Eye (tissue), 1 donor: ENCODE measurements at places on chromosomes 1 and 21.
A peak's percentile ranks its signal among the peaks of the same experiment; 100 is the strongest.

GRCh38 chr1:67332653-67333529 lies 25.2 kb downstream of the IL12RB2 start:
- no peak for DNase-seq

DNA sequence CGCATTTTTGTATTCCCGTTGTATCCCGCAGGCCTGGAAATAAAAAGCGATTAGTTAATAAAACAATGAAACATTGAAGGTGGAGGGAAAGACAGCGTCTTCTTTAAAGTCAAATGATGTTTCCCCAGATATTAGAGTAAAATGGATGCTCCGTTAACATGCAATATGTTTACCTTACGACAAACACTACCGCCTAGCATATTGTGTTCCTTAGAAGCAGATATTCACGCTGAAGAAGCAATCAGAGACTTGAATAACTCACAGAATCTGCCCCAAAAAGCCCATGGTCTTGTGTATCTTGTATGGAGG lies 583 bp upstream of the B4GALT3 start:
- DNase-seq, result no peak

DNA sequence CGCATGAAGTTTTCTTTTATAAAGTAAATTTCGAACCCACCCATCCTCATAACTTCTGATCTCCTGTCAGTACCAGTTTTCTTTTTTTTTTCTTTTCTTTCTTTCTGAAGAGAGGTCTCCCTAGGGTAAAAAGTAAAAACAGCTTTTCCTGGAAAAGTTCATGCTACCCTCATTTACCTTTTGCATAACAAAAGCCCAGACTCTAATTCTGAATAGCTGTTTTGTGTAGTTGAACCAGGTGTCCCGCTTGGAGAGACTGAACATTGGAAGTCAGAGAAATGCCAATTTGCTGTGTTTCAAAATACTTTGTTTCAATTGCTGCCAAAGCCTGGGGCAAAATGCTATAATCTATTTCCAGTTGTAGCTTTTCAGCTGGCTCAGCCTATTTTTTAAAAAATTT lies 113.7 kb upstream of the RUNX1 start:
- no peak for DNase-seq

DNA sequence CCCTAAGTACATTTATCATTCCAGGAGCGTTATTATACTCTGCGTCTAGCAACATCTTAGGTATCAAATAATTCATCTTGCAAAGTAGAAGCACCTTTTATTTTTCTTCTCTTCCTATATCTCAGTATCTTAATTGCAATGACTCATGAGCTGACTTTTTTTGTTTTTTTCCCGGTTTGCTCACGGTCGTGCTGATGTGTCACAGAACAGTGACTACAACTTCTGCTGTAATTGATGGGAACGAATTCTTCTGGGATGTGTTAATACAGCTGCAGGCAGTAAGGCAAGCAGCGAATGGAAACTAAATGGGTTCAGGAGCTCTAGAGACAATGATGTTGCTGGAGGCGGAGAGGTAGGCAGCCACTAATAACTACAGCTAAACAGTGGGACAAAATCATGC lies 89.8 kb upstream of the TMPRSS15 start:
- peak; percentile 49 for DNase-seq

DNA sequence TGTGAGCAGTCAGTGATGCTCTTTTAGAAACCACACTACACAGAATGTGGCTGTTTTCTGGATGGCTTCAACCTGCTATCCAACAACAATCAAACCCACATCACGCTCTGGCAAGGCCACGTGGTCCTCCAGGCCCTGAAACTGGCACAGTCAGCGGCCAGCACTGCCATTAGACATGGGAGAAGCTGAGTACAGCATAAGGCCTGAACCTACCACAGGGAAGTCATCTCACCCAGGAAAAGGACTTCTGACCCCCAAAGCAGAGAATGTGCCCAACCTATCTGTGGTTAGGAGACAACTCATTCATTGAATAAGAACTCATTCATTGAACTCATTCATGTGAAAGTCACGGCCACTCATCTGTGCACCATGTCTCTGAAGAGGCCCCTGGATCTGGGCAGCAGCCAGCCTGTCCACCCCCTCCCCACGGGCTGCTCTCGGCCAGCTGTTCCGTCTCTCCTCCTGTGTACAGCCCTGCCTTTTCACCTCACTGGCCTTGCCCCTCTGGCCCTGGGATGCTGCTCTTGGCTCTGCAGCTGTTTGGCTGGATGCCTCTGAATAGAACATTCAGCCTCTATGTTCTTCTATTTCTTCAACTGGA lies 41.1 kb downstream of the C1orf198 start:
- peak; percentile 78 for DNase-seq

DNA sequence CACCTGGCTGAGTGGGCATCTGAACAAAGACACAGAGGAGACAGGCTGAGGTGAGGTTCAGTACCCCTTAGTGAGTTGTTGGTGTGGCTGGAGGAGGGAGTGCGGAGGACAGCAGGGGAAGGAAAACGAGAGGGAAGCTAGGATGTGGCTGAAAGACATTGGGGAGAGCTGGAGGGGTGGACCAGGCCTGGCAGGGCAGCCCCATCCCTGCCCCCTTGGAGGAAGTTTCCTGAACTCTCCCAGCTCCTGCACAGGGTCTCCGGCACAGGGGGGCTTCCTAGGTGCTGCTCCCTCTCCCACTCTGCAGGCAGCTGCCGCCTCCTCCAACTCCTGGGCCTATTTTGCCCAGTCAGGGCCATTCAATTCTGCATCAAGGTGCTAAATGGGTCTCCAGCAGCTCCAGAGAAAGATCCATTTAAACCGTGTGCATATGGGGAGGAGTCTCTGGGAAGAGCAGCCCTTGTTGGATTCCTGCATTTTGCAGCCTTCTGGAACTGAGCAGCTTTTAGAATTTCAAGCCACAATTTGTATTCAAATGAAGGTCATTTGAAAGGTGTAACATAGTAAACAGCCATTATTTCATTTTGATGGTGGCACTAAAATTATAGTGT lies 193.9 kb downstream of the CAMTA1 start:
- DNase-seq, result no peak

- DNase-seq, result no peak
Measured at GRCh38 chr21:28604946-28605537, 387.6 kb downstream of the LTN1 start.

DNA sequence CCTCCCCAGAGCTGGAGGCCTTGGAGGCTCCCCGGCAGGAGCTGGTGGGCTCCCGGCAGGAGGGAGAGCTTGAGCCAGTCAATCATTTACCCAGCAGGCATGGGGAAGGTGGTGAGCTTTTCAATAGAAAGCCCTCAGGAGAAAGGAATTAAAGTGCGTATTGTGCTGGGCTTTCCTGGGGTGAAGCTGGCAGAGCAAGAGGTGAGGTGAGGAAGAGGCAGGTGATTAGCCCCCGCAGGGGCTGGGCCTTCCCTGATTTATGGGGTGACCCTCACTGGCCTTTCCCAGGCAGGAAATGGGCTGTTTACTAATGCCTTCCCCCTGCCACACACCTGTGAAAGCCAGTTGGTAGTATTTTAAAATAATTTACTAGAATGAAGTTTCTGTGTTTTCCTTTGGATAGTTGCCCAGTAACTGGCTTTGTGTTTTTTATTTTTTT lies 25.8 kb downstream of the CLDN14 start:
- no peak for DNase-seq

- DNase-seq, result no peak
Measured at GRCh38 chr1:107777664-107778047, 187.3 kb downstream of the VAV3 start.

DNA sequence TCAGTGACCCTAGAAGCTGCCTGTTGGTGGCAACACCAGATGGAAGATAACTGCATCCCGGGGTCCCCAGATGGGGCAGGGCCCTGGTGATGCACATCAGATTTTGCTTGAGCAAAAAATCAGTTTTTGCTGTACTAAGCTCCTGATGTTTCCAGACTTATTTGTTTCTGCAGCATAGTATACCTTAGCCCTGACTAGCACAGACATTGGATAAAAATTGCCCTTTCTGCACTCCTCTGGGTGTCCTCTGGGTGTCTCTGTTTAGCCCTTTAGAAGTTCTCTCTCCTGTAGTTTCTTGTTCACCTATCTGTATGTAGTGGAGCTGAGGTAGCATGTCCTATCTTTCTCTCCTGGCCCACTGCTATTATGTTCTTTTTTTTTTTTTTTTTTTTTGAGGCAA lies 30.3 kb upstream of the PLA2G2C start:
- no peak for DNase-seq

DNA sequence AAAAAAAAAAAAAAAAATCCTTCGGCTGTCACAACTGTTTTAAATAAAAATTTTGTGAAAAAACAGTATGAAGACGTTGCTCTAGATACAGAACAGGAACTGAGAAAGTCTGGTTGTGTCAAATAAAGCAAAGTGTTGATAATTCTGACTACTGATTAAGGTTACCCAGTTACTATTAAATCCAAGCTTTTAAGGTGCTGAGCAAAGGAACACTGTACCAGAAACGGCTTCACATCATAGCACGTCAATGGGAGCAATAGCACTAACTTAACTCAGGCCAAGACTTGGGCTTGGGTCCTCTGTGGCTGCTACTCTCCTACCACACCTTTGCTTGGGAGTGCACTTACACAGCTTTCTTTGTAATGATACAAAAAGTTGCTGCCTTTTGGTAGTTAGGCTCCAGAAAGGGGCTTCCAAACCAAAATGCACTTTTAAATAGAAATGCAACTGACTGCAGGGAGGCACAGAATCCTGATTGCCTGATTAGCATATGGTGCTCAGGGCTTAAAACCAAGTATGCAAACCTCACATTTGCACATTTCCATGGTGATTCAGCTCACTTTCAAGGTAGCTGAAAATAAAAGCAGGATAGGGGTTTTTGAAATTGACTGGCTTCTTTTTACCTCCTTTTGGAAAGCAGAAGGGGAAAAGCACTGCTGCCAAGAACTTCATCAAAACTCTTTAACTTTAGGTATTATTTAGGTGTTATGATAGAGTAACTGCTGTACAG lies 6.3 kb downstream of the MCL1 start:
- peak; percentile 4 for DNase-seq

DNA sequence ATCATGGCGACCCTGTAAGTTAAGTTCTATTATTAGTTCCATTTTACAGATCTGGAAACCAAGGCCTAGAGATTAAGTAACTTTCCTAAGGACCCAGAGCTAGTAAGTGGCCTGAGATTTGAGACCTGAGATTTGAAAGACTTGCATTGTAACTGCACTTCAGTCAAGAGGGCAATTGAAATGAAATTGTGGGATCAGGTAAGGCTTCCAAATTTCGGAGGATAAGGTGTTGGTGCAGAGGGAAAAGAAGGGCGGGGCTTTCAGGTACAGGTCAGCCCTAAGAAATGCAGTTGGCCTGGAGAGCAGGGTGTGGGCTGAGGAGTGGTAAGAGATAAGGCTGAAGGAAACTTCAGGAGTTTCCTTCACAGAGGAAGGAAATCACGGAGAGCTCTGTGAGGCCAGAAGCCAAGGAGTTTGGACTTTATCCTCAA lies 51.1 kb downstream of the SLC16A1 start:
- no peak for DNase-seq

- DNase-seq, result peak; percentile 77
Measured at GRCh38 chr1:19484798-19485361, 459 bp downstream of the CAPZB start.

DNA sequence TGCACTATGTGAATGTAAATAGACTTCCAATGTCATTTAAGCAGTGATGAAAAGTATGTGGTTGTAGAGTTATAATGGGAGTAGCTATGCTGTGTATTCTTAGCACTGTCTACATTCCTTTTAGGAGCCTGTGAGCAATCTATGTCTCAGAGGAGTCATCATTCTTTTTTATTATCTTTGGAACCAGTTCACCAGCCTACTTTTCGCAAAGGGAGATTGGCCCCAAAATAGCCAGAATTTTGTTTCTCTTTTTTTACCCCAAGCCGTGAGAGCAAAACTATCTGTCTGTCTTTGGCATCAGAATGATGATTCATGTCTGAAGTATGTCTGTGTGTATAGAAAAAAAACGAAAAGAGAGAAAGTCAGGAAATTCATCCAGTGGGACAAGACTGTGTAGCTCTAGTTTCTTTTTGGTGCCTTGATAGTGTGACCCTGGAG lies 44.2 kb downstream of the OSBPL9 start:
- DNase-seq, result peak; percentile 44

DNA sequence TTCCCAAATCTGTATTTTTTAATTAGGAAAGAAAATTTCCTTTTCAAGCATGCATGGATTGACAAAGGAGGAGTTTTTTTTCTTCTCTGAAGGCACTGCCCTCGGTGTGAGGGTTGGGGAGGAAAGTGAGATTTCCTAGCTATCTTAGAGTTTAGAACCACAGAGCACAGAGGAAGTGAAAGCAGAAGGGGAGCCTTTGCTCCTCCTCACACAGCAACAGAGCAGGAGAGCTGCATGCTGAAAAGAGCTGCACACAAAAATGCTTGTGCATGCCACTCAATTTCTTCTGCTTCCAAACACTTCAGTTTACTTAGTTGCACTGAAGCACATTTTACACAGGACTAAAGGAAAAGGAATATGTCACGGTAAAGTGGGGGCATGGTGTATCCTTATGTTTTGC lies 308.1 kb downstream of the GPATCH2 start:
- DNase-seq, result no peak

DNA sequence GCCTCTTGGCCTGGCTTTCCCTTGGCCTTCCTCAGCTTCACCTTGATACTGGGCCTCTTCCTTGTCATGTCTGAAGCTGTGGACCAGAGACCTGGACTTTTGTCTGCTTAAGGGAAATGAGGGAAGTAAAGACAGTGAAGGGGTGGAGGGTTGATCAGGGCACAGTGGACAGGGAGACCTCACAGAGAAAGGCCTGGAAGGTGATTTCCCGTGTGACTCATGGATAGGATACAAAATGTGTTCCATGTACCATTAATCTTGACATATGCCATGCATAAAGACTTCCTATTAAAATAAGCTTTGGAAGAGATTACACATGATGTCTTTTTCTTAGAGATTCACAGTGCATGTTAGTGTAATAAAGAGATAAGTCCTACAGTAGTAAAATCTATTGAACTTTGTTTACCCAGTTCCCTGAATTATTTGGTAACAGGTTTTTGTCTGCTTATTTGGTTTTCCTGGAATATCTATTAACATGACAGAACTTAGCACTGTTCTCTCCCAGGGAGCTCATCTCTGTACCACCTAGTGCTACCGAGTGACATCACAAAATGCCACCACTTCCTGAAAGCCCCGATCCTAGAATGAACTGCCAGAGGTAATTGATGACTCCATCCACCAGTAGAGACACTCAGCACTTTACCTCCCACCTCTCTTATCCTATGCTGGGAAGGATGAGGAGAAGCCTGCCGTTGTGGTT lies 22.2 kb downstream of the UBE2T start:
- DNase-seq, result no peak

- DNase-seq, result peak; percentile 79
Measured at GRCh38 chr1:116910379-116911187, 867 bp downstream of the PTGFRN start.

GRCh38 chr1:116131170-116131569 lies 20.0 kb downstream of the MAB21L3 start:
- no peak for DNase-seq

DNA sequence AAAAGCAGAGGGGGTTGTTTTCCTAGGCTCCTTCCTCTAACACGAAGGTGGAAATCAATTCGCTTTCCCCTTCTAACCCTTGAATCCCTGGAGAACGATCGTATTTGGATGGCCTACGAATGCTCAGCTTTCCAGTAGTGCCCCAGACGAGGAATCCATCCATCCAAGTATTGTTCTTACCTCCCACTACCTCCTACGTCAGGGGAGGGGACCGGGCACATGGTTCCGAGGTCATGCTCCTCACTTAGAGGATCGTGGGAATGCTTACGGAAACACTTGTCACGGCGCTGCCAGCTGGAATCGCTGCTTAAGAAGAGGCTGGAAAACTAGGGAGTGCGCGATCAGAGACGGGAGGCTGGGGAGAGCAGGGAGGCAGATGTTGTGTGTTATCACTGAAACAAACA lies 47.4 kb downstream of the CAPZB start:
- DNase-seq, result peak; percentile 83
